ENCODE measurements at places on chromosomes 1 and 21. TPM values are rescaled to one million over a fixed set of nuclear protein-coding genes. Genes with fewer than 3 reads are reported as not detected.

The UBXN10 gene
- 0.03 TPM for total RNA-seq

DNA sequence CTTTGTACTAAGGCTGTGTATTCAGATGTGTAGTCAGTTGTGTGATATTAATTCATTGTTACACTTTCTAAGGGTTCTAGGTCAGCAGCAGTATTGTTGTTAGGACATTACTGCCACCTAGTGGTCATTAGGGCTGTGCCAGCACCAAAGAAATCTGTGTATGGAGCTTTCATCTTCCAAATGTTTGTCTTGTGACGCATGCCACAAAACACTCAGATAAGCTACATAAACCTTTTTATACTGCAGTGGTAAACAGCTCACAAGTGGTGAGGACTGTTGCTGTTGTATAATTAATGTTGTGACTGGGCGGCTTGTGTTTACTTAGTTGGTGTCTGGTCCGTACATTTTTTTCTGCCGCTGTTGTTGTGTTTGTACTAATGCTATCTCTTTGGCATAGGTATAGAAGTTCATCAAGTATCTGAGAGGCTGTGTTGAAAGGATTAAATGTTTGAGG is 51.7 kb downstream of the S1PR1 start:
- DNase-seq, result peak; percentile 86

- no peak for DNase-seq
Observed at GRCh38 chr1:213817156-213817555, 170.6 kb upstream of the PROX1 start.

The MATN1 gene
- total RNA-seq, result 0.05 TPM

The FCRL5 gene
- total RNA-seq, result not detected

The MAP3K21 gene
- 0.05 TPM for total RNA-seq

- DNase-seq, result peak; percentile 79
Observed at GRCh38 chr21:42974832-42975820, 764 bp downstream of the PKNOX1 start.

DNA sequence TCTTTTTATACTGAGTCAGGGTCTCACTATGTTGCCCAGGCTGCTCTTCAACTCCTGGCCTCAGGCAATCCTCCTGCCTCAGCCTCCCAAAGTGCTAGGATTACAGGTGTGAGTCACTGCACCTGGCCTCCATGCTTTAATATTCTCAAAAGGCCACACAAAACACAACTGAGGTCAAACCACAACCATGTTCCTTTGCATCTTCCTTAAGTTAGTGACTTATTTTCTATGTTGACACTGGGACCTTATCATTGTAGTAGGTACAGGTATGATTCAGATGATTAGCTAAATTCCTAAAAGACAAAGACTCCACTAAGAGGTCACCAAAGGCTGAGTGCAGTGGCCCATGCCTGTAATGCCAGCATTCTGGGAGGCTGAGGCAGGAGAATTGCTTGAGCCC is 131.9 kb upstream of the ATP1B1 start:
- DNase-seq, result no peak

GRCh38 chr1:78038071-78038470 is 7.7 kb upstream of the GIPC2 start:
- DNase-seq, result no peak

The CD2 gene
- total RNA-seq, result not detected

DNA sequence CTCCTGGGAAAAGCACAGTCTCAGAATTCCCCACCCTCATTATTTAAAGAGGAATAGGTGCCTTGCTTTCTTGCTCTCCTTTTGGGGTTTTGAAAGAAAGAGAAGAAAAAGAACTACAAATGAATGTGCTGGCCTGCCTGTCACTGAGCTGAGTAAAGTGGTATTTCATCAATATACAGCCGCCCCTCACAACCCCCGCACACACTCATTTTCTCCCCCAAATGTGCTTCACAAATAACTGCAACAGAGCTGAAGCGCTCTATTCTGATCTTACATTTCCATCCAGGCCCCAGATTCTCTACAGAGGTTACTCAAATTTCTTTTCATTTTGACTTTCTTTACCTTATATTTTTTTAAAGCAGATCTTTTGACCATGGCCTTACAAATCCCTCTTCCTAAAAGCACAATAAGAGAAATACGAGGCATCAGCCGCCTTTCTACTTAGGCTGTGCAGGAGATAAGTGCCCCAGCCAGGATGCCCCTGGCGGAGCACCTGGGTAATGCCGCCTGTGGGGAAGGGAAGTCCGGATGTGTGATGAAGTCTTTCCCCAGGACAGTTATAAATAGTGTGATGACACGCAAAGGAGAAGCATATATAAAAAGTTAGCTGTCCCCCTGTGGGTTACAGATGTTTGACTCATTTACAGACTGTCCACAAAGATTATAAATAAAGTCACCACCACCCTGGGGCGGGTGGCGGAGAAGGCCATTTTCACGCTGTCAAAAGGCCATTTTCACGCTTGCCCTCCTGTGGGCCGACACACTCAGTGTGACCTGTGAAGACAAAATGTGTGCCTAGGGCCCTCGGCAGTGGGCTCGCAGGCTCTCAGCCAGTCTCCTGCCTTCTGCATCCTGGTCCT is 6.5 kb downstream of the KCNN3 start:
- peak; percentile 93 for DNase-seq

GRCh38 chr1:30313584-30313983 is 409.8 kb downstream of the MATN1 start:
- DNase-seq, result no peak

DNA sequence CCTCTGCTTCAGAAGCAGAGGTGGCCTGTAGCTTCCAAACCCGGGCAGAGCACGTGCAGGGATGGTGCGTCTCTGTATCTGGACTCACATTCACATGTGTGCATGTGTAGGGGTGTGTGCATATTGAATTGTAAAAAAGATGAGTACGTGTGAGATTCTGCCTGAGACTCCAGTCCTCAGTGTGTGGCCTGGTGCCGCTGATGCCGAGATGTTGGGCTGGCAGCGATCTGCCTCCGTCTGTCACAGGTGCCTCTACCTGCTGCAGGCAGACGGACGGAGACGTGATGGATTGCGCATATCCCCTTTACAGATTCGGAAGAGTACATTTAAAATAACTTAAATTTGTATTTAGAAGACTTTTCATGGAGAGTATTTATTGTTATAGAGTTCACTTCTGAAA is 53.6 kb downstream of the ADARB1 start:
- no peak for DNase-seq

- no peak for DNase-seq
Observed at GRCh38 chr1:26307363-26307781, 936 bp upstream of the UBXN11 start.

DNA sequence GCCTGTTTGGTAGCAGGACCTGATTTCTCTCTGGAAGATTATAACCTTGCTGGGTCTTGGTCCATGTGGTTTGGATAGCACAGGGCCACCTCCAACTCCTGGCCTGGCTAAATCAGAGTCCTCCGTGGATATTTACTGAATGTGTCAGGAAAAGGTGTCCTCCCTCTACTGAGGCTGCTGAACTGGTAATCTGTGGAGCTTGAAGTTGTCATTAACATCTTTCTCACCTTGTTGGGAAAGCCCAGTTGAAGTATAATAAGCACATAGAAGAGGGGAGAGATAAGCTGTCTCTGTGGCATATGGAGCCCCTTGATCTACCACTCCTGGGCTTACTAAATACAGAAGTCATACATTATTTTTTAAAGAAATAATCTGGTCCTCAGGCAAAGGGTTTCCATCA is 294.3 kb upstream of the B3GALT2 start:
- no peak for DNase-seq

DNA sequence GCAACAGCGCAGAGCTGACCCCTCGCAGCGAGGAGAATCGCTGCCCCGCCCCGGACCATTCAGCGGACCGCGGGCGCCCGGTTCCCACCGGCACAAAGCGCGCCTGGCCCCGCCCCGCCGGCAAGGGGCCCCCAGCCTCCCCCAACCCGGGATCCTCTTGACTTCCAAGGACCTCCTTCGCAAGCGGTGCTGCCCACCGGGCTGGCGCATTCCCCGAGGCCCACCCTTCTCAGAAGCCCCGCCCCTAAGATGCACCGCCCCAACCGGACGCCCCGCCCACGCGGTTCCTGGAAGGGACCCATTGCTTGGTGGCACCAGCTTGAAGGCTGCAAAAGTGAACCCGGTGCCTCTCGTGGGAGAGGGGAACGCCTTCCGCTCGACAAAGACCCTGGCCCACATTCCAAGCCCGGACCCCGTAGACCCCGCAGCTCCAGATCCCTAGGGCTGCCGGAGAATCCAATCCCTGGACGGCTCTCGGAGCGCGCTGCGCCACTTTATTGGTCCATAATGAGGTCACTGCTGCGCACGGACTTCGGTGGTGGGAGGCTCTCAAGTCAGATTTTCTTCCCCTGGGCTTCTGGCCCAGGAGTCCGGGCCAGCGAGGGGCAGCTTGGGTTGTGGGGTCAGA is 2.0 kb downstream of the HES3 start:
- peak; percentile 75 for DNase-seq

DNA sequence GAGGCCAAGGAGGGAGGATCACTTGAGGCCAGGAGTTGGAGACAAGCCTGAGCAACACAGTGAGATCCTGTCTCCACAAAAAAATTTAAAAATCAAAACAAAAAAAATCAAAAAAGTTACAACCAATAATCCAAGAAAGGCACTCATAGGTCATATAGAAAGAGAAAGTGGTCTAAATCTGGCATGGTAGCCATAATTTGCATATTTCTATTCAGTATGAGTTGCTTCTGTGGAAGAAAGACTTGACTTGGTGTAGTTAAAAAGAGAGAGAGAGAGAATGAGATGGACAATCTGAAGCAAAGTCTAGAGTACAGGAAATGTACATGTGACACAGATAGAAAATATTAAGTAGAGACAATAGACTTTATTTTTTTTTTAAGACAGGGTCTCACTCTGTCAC is 22.5 kb downstream of the JMJD4 start:
- DNase-seq, result no peak

The ZSWIM5 gene
- total RNA-seq, result not detected

GRCh38 chr1:211965108-211965805 is 70.1 kb downstream of the INTS7 start:
- no peak for DNase-seq

The GRHL3 gene
- not detected for total RNA-seq

DNA sequence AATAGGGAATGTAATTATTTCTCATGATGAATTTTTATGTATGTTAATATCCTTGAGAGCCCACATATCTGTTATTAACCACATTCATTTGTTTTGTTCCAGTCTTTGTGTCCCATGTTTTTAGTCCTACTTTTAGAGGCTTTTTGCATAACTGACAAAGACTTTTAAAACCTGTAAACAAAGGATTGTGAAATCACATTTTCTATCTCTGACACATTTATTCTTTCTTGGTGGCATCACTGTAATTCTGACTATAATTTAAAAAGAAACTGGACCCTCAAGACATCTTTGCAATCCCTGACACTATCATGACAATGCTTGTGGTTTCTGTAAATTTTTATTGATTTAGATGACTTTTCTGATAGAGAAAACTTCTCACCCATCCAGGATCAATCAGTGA is 313.1 kb downstream of the SIPA1L2 start:
- no peak for DNase-seq

DNA sequence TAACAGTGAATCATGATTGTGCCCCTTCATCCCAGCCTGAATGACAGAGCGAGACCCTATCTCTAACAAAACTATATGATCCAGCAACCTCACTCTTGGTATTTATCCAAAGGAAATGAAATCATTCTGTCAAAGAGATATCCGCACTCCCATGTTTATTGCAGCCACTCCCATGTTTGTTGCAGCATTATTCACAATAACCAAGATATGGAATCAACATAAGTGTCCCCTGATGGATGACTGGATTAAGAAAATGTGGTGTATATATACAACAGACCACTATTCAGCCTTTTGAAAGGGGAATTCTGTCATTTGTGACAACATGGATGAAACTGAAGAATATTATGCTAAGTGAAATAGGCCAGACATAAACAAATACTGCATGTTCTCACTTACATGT is 44.4 kb downstream of the TRMT1L start:
- no peak for DNase-seq

The DAB1 gene
- total RNA-seq, result not detected

- no peak for DNase-seq
Observed at GRCh38 chr1:195876792-195877191, 731.4 kb downstream of the KCNT2 start.

GRCh38 chr1:158989424-158989823 is 20.3 kb upstream of the IFI16 start:
- DNase-seq, result no peak

The PTPRU gene
- total RNA-seq, result 21.5 TPM

The RBP7 gene
- not detected for total RNA-seq

- no peak for DNase-seq
Observed at GRCh38 chr1:117567435-117567834, 38.4 kb upstream of the TENT5C start.

DNA sequence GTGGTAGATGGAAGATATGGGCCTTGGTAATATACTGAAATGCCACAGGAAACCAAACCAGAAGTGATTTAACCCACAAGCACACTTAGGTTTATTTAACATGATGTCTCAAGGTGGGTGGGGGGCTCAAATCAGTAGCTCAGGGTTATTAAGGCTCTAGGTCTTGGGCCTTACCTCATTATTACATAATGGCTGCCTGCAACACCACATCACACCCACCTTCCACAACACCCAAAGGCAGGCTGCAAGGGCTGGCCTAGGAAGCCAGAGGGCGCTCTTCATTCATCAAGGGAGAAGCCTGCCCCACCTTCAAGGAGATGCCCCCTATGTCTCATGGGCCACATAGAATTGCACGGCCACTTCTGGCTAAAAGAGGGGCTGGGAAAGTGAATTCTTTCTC is 6.0 kb downstream of the TFF1 start:
- DNase-seq, result no peak

- DNase-seq, result no peak
Observed at GRCh38 chr21:25383545-25383944, 223.7 kb downstream of the MRPL39 start.

DNA sequence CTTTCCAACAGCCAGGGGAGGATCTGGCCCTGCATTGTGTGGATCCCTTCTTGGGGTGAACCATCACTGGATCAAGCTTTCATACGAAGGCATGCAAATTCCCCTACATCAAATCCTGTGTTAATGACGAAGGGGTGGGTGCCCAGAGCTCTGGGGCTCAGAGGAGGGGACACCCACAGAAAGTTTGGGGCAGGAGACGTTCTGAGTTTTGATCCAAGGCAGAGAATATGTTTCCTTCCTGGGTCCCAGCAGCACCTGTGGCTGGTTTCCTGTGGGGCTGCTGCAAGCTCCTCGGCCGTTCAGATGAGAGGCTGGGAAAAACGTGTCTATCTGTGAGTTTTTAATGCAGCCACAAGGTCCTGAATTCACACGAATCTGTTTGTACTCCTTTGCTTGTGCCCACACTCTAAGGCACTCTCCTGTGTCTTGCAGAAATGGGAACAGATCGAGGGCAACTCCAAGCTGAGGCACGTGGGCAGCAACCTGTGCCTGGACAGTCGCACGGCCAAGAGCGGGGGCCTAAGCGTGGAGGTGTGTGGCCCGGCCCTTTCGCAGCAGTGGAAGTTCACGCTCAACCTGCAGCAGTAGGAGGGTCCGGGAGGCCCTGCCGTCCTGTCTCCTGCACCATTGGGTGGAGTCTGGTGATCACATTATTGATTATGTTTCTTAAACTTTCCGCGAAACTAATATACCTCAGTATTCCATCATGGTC is 147.1 kb downstream of the PGBD5 start:
- no peak for DNase-seq

The RNU11 gene
- not detected for total RNA-seq

DNA sequence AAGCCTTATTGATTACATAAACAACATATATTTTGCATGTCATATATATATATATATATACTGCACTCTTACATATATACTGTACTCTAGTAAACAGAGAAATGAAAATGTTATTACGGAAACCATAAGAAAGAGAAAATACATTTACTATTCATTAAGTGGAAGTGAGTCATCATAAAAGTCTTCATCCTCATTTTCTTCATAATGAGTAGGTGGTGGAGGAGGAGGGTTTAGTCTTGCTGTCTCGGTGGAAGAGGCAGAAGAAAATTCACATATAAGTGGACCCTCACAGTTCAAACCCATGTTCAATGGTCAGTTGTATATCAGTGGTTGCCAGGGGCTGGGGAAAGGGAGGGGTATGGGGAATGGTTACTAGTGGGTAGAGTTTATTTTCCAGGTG is 8.0 kb upstream of the IFNLR1 start:
- no peak for DNase-seq

Measured in myocyte (in vitro differentiated cells).